ENCODE measurements at places on chromosomes 2 and 18.
A peak's percentile ranks its signal among the peaks of the same experiment; 100 is the strongest.

DNA sequence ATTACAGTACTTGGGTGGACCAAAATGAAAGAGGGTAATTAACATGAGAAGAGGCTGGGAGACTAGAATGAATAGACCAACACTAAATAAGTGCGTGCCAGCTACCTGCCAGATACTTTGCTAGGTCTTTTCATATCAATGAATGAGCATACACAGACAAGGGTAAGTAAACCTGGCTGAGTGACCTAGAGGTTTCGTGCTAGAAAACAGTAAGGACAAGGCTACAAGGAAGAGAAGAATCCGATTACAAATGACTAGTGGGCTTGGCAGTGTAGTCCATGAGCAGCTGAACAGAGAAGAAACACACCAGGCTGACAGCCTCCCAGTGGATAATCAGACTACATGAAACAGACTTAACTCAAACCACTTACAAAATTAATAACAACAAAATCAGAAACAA is 64.6 kb downstream of the THADA start:
- DNase-seq: no peak

DNA sequence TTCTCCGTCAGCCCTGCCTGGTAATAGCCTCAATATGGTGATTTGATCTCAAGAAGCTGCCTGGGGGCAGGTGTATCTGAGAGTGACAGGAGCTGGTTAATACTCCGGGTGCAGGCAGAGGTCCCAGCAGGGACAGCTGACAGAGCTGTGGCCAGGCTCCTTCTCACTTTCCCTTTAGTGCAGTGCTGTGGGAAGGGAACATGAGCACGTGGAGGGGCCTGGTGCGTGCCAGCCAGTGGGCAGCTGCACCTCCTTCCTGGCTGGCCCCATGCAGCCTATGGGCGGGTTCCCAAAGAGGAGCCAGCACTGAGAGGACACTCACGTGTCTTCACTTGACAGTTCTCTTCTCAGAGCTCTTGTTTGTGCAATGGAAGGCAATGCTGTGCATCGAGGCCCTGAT is 9.1 kb downstream of the CNNM4 start:
- DNase-seq: no peak

- DNase-seq: no peak
These were observed 1.5 kb upstream of the KLHL30 start for GRCh38 chr2:238136820-238137537.

- DNase-seq: no peak
These were observed 506.5 kb upstream of the TNP1 start for GRCh38 chr2:217366266-217366895.

GRCh38 chr2:110732422-110733413 is at the start of gene ACOXL:
Gene ACOXL (plus strand): TSS chr2:110732573. CDS start chr2:110768390, 35,817 bp downstream.
- no peak for DNase-seq

GRCh38 chr2:37873229-37873628 is 51.9 kb upstream of the RMDN2 start:
- no peak for DNase-seq

DNA sequence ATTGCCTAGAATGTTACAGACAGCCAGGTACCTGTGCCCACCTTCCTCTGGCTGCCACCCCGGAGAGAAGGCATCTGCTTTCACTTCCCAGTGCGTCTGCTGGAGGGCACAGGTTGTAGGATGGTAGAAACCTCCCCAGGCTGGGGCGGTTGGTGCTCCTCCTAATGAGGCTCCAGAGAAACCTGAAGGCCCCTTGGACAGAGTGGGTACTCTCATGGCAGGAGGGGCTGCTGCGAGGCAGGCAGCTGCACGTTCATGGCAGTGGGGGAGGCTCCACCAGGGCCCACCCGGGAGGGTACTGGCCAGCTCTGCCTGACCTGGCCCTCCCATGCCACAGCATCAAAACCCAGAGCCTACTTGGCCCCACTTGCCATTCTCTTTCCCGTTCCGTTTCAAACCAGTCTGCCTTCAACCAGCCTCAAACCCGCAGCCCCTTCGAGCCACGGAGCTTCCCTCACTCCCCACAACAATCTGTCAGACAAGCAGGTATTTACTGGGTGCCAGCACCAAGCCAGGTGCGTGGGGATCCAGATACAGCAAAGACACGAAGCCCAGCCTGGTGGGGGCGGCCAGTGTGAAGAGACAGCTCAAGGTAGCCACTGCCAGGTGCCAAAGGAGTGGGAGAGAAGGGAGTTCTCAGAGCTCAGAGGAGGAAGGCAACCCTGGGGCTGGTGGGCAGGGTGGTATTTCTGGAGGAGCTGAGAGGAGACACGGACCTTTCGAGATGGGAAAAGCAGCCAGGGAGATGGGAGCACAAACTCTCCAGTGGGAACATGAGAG is 229.6 kb downstream of the LOXHD1 start:
- DNase-seq: no peak

DNA sequence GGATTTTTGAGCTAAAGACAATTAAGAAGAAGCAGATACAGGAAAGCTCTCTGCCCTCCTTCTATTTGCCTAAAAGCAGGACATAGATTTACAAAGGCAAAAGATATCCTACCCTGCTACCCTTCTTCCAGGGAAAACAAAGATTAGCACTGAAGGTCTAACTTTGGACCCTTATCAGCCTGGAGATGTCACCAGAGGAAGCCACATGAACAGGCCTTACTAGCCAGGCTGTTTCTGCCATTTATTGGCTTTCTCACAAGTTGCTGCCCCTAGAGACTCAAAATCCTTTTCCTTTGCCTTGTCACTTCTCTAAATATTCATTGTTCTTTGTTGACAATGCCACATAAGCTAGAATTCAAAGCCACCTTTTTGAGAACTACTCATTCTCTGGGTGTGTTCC is 147.3 kb downstream of the B3GNT2 start:
- no peak for DNase-seq

GRCh38 chr2:105391058-105391627 is 7.7 kb downstream of the FHL2 start:
- DNase-seq: no peak

GRCh38 chr2:208643145-208643544 is 236.6 kb downstream of the PTH2R start:
- DNase-seq: no peak

DNA sequence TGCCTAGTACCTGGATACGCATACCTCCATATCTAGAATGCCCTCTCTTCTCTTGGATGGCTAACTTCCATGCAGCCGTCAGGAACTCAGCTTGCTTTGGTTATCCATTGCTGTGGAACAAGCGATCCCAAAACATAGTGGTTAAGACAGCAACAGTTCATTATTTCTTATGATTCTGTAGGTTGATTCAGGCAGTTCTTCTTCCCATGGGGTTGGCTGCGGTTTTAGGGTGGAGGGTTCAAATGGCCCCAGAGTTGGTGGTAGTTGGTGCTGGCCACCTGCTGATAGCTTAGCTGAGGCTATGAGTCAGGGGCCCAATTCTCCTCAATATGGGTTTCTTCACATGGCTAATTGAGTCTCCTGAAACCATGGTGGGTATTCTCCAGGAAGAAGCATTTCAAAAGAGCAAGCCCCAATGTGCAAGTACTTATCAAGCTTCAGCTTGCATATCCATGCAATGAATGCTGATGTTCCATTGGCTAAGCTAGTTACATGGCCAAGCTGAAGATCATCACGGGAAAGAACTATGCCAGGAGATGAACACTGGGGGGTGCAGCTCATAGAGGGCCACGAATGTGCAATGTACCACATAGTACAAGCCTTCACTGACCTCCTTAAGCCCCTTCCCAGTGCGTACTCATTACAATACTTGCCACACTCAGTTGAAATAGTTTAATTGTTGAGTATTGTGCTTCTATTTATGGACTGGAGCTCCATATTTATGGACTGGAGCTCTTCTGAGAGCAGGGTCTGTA is 10.0 kb upstream of the RHOB start:
- DNase-seq: no peak

- no peak for DNase-seq
These were observed 131.5 kb upstream of the SNTG2 start for GRCh38 chr2:819121-819520.

GRCh38 chr2:8761529-8762164 is 75.8 kb downstream of the KIDINS220 start:
- peak; percentile 31 for DNase-seq

DNA sequence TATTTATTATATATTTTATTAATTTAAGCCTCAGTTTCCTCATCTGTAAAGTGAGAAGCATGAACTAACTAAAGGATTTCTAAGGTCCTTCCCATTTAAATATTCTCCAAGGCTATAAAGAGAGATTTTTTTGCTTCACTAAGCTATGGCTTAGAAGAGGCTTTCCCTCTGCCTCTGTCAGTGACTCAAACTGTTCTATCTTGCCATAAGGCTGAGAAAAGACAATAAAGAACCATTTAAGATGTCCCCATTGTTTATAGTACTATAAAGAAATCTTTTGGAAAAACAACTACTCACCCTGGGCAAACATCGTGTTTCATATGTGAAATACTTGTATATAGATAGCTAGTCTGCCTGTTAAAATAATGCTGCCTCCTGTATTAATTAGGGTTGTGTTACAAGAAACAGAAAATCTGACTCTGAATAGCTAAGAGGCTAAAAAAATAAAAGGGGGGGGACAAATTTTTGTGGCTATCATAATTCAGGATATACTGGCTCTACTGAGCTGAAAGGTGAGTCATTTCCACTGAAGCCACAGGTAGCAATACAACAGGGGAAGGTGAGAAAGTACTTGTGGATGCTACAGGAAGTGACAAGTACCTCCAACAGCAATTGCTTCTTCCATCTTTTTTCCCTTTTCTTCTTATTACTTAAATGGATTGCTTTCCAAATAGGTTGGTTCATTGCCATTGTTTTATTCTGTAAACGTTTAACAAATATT is 25.4 kb downstream of the EPHA4 start:
- no peak for DNase-seq

DNA sequence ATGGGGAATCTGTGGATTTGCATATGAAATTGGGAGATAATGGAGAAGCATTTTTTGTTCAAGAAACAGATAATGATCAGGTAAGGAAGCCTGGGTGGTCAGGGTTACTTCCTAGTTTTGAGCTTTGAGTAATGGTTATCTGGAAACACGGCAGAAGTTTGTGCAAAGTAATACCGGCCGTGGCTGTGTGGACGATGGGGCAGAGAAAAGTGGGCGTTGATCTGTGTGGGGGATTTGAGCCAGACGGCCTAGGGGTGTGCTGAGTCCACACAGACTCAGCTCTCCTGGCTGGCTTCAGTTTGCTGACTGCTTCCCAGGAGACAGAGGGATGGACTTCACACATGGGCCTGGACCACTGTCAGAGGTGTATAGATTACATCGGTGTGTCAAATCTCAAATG is 21.3 kb downstream of the LPIN1 start:
- DNase-seq: no peak

DNA sequence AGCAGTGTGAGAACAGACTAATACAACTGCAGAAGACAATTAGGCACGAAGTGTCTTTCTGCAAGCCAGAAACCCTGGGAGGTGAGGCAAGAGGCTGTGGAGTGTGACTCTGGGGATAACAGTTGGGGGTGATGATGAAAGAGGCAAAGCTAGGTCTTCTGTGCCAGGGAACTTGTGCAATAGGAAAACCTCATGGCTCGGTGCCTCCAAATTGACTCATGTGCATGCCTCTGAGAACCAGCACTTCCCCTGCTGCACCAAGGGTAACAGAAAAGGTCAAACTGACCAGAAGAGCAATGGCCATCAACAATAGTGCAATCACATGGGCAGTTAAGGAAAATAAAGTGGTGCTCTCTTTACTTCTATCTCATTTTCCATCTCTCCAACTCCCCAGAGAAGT is 136.4 kb downstream of the SCG2 start:
- DNase-seq: peak; percentile 3

- no peak for DNase-seq
These were observed 1.4 kb downstream of the FRZB start for GRCh38 chr2:182864949-182865570.

- DNase-seq: no peak
These were observed 36.1 kb downstream of the MRPL35 start for GRCh38 chr2:86235196-86235980.

DNA sequence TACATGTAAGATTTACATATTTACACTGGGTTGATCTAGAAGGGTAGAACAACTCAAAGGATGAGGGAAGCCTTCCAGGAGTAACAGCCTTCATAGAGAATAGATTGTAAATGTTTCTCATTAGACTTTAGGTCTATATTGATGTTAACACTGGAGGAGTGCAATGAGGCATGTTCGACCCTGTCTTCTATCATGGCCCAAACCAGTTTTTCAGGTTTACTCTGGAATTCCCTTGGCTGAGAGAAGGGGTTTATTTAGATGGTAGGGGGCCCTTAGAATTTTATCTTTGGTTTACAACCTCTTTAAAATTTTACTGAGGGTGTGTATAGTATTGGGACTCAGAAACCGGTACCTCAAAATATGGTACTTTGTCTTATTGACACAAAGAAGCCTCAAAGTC is 634.9 kb upstream of the PIK3C3 start:
- DNase-seq: no peak

DNA sequence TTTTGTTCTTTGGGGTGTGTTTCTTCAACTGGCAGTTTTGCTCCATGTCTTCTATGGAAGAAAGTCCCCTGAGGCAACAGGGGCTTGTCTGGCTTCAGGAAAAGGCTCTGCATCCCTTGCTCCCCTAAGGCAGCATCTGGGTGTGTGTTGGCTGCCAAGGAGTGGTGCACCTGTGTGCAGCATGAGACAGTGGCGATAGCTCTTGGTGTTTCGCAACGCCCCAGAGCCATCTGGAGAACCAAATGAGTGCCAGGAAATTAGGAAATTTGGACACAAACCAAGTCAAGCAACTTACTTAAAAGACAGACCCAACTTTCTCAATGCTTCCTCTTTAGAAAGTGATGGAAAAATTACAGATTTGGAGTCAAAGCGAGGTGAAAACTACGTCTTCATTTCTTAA is 1044.4 kb upstream of the CNTNAP5 start:
- DNase-seq: no peak

- DNase-seq: no peak
These were observed 60.0 kb upstream of the RPE start for GRCh38 chr2:209942426-209942825.

- no peak for DNase-seq
These were observed 136.6 kb upstream of the GLI2 start for GRCh38 chr2:120599072-120599471.

GRCh38 chr2:175624785-175625184 is 377.3 kb downstream of the LNPK start:
- no peak for DNase-seq

- peak; percentile 49 for DNase-seq
These were observed 2.7 kb downstream of the RSAD2 start for GRCh38 chr2:6880200-6880733.

- DNase-seq: no peak
These were observed 19.5 kb upstream of the HES6 start for GRCh38 chr2:238259061-238260020.
